ENCODE measurements at places on chromosomes 13 and 19.

GRCh38 chr13:80742033-80742432, 401.1 kb upstream of the SPRY2 start:
- DNase-seq: no peak

- no peak for DNase-seq
These were observed 8.8 kb downstream of the ERCC2 start for GRCh38 chr19:45361608-45362007.

- DNase-seq: peak; percentile 55
These were observed 44.9 kb upstream of the USPL1 start for GRCh38 chr13:30572859-30573275.

- no peak for DNase-seq
These were observed 76.6 kb upstream of the KLF12 start for GRCh38 chr13:74210693-74211393.

- DNase-seq: peak; percentile 53
These were observed 491 bp downstream of the ZNF525 start for GRCh38 chr19:53365899-53366493.

GRCh38 chr19:926589-927350, 935 bp downstream of the ARID3A start:
- DNase-seq: peak; percentile 54

- DNase-seq: no peak
These were observed 3.4 kb upstream of the CILP2 start for GRCh38 chr19:19534556-19535265.

- no peak for DNase-seq
These were observed 587.3 kb downstream of the EFNB2 start for GRCh38 chr13:105948143-105948542.

- DNase-seq: peak; percentile 85
These were observed 4.6 kb downstream of the TMC4 start for GRCh38 chr19:54168174-54168917.

- DNase-seq: no peak
These were observed 21.7 kb upstream of the TFDP1 start for GRCh38 chr13:113562844-113563243.

DNA sequence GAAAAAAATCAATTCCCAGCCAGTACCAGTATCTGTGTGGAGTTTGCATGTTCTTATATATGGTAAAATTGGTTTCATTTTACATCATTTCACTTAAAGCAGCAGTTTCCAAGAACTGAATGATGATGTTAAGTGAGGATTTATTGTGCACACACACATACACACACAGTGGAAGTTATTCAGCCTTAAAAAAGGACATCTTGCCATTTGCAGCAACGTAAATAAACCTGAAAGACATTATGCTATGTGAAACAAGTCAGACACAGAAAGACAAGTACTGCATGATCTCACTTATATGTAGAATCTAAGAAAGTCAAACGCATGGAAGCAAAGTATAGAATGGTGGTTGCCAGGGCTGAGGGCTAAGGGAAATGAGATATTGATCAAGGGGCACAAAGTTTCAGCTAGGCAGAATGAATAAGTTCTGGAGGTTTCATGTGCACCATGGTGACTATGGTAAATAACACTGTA, 5.3 kb downstream of the SIGLECL1 start:
- DNase-seq: no peak

- no peak for DNase-seq
These were observed 38.4 kb downstream of the DEDD2 start for GRCh38 chr19:42178791-42179674.

GRCh38 chr13:62706048-62706447, 1290.4 kb upstream of the PCDH20 start:
- no peak for DNase-seq

DNA sequence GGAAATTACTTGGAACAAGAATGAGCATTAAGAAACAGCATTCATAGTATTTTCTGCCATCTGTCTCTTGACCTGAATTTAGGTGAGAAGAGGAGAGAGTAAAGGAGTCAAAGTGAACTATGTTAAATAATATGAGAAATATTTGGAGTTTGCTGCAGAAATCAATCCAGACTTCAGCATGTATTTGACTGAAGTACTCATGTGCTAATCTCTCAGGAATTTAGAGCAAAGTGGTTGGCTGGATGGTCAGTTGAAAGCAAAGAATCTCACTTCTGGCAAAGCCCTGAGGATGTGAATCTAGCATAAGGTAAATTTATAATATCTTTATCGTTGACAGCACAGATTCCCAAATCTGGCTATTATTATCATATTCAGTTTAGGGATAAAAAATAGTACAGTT, 394.3 kb downstream of the PCDH17 start:
- no peak for DNase-seq

DNA sequence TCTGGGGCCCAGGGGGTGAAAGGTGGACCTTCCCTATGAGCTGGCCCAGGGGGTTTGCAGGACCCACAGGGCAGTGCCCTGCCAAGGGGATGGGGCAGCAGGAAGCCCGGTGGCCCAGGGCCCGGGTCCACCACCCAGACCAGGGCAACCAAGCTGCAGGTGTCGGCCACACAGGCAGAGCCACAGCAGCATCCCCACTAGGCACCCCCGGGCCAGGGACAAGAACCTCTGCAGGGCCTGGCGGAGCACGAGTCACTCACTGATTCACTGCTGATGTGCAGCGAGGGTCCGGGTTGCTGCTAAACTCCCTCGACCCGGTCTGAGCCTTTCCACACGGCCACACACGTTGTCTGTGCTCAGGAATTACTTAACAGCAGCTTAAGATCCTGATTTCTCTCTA, 8.8 kb downstream of the FZR1 start:
- DNase-seq: no peak

GRCh38 chr13:43661161-43661830, 125.5 kb downstream of the ENOX1 start:
- no peak for DNase-seq

GRCh38 chr19:44587963-44588770, 25.2 kb upstream of the IGSF23 start:
- DNase-seq: no peak

GRCh38 chr19:27775395-27775794, 1437.6 kb downstream of the UQCRFS1 start:
- DNase-seq: no peak

DNA sequence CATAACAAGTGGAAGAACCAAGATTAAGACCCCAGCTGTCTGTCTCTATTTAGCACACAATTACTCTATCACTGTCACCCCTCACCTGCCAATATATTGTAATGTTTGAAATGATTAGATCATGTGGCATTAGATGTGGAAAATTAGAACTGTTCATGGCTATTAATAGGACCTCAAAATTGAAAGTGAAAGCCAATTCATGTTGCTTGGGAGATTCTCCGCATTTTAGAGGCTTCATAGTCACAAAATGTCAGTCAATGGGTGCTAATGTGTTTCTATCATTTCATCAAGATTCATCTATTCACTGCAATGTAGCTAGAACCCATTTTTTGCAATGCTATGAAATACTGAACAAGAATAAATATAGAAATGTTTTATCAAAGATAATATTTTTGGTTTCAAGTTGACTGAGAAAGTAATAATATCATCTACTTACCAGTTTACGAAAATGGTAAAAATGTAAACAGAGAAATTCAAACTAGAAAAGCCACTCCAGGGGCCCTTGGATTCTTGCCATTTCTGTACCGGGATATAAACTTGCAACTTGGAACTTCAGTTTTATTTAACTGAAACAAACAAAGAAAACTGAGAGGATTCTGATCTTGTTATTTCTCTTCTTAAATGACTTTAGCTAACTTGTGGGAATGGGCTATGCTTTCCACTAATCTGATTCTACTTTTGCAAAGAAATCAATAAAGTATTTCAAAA, 388.6 kb downstream of the DCT start:
- no peak for DNase-seq

DNA sequence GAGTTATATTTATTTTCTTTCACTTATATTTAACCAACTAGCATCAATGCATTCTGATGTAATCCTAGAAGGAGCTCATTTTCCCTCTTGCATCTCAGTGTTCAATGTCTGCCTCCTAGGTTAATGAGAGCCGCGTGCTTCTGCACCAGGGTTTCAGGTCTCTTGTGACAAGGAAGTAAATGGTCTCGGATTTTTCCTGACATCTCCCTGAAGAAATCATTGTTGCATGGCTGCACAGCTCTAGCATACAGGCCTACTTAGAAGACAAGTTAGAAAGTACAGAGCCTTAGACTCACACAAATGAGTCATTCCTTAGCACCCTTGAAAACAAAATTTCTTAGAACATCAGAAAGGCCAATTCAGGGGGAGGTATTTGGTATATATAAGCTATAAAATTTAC, 57.2 kb upstream of the KLF12 start:
- no peak for DNase-seq

DNA sequence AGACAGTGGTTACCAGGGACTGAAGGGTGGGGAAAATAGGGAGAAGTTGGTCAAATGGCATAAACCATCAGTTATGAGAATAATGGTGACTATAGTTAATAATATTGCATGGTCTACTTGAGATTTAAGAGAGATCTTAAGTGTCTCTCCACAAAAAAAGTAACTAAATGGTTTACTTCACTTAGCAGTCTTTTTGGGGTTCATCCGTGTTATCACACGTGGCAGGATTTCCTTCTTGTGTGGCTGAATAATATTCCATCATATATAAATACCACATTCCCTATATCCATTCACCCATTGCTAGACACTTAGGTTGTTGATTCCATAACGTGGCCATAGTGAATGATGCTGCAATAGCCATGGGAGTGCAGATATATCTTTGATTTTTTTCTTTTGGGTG, 967.0 kb downstream of the UQCRFS1 start:
- no peak for DNase-seq

- DNase-seq: no peak
These were observed 827.4 kb downstream of the GPC5 start for GRCh38 chr13:92225861-92226260.

DNA sequence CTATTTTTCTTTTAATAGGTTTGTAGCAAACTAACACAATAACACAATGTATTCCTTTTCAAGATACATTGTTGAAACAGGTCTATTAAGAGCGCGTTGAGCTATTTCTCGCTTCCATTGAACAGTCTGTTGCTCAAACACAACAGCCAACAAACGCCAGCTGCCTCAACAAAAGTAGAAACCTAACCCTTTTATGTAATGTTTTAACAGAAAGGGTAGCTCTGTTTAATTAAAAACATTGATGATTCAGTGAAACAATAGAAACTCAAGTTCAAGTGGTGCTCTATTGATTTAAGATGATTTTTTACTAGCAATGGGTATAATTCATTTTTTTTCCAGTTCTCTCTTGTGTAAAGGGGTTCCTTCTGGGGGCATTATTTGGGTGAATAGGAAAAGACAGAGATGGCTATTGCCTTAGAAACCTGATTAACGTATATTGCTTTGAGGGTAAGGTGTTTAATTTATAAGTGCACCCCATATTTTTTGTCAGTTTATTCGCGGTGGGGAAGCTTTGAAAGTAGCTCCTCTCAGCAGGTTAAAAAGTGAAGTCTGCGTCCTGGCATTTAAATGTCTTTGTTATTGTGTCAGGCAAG, 14.9 kb downstream of the ZIC2 start:
- DNase-seq: no peak

- DNase-seq: no peak
These were observed 128.7 kb downstream of the LIG4 start for GRCh38 chr13:108086678-108087077.

DNA sequence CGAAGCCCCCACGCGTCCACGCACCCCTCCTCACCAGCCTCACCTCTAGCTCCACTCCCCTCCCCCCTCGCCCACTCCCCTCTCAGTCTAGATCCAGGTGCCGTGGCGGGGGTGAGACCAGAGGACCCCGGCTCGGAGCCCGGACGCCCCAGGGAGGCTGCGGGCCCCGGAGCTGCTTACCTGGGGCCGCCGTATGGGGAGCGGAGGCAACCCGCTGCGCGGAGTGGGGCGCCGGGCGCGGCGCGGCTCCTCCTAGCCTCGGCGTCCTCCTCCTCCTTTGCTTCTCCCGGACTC, 353 bp downstream of the ENOX1 start:
- no peak for DNase-seq

DNA sequence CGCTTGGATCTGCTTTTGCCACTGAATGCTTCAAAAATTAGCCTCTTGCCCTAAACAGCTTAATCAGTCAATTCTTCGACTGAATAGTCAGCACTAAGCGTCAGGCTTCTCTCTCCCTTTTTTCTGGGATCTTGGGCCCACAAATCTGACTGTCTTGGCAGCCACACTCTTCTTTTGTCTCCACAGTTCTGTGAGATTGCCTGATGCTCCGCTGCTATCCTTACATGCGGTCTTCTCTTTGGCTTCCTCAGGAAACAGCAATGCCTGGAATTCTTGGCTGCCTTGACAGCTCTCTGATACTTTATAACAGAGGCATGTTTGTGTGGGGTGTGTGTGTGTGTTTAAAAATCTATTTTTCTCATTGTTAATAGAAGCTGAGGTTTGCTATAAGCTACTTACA, 32.6 kb downstream of the ERCC5 start:
- no peak for DNase-seq

DNA sequence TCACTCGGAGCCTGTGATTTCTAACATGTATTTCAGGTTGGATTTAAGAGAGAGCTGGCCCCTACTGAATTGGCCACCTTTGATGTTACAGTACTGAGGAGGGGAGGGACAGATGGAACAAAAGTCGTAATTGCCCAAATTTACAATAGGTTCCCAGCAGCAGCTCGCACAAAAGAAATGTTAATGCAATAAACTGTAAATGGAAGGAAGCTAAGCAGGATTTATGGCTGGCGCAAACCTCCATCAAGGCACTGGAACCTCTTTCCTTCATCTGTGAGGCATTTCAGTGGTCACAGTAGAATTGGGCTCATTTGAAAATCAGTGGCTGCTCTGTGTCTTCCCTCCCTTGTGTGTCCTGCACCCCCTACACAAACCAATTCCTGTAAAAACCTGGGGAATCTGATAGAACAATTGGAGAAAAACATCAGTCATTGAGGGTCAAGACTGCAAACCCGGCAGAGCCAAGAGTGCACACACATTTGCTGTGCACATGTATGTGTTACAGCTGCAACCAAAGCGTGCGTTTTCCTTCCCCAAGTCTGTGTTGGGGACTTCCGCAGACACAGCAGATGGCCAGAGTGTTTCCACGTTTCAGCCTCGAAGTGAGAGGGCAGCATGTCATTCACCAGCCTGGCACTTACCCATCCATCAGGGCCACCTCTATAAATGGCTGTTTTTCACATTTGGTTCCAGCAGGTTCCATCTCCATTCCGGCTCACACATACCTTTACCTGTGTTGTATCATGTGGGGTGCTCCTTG, 192.8 kb downstream of the TM9SF2 start:
- no peak for DNase-seq

DNA sequence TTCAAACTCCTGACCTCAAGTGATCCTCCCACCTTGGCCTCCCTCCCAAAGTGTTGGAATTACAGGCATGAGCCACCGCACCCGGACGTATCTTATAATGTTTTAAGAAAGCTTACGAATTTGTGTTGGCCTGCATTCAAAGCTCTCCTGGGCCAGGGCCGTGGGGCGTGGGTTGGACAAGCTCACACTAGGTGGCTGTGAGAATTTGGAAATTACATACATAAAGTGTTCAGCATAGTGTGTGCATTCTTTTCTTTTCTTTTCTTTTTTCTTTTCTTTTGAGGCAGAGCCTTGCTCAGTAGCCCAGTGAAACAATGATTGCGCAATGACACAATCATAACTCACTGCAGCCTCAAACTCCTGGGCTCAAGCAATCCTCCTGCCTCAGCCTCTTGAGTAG, 2.6 kb downstream of the ZSWIM4 start:
- no peak for DNase-seq

- no peak for DNase-seq
These were observed 65.8 kb downstream of the KATNAL1 start for GRCh38 chr13:30241532-30241931.
